NCI-H82 (cell line): ENCODE measurements at places on chromosomes 11 and 22.

- DNase-seq: no peak
These were observed 72.7 kb downstream of the SC5D start for GRCh38 chr11:121365304-121365703.

- DNase-seq: peak; percentile 82
These were observed 351.3 kb downstream of the LARGE1 start for GRCh38 chr22:33569018-33569417.

DNA sequence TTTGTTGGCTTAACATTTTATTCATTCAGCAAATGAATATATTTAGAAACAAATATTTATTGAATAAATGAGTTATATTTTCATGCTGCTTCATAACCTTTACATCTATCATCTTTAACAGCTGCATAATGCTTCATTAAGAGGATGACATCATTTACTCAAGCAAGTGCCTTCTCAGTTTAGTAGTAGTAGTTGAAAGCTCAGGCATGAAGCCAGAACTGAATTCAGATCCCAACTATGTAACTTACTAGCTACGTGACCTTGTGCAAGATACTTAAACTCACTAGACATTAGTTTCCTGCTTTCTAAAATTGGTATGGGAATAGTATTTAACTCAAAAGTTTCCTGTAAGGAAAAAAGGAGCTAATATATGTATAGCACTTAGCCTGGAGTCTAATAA lies 90.3 kb downstream of the TMPRSS5 start:
- DNase-seq: no peak

DNA sequence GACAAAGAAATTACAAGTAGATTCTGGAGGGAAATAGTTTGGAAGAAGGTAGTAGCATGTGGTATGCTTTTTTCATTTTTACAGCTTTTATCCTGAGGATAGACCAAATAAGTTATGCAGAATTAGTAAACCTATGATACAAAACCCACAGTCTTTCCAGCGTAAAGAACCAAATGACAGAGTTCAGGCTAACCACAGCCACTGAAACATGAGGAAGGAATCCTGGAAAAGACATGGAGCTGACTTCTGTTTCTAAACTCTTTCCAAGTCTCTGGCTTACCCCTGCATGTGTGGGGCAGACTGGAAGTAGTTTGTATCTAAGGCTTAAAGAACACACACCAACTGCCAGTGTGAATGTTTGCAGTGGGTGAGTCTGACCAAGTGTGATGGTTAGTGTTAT lies 258.4 kb upstream of the TENM4 start:
- DNase-seq: no peak

DNA sequence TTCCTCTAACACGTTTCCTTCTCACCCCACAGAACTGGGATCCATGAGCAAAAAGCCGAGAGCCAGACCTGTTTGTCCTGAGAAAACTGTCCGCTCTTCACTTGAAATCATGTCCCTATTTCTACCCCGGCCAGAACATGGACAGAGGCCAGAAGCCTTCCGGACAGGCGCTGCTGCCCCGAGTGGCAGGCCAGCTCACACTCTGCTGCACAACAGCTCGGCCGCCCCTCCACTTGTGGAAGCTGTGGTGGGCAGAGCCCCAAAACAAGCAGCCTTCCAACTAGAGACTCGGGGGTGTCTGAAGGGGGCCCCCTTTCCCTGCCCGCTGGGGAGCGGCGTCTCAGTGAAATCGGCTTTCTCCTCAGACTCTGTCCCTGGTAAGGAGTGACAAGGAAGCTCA lies 24.0 kb downstream of the CD5 start:
- no peak for DNase-seq

DNA sequence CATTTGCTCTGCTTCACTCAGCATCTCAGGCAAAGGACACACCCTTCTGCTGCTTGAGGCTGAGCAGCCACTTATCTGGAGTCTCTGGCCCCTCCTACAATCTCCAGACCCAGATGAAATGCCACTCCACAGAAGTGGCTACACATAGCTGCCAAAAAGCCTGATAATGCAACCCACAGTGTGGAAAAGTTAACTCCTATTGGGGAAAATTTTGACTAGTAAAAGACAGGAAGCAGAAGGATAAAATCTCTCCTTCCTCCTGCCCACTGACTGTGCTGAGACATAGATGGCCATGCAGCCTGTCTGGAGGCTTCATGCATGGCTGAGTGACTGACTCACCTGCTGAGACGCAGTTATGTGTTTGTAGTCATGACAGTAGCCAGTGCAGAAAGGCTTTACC lies 92.3 kb upstream of the TEAD1 start:
- peak; percentile 51 for DNase-seq

GRCh38 chr11:115778928-115779650 lies 274.9 kb upstream of the CADM1 start:
- DNase-seq: no peak

GRCh38 chr22:27220339-27220738 lies 563.0 kb downstream of the MIAT start:
- no peak for DNase-seq

- no peak for DNase-seq
These were observed 319.2 kb downstream of the LARGE1 start for GRCh38 chr22:33601062-33601461.

DNA sequence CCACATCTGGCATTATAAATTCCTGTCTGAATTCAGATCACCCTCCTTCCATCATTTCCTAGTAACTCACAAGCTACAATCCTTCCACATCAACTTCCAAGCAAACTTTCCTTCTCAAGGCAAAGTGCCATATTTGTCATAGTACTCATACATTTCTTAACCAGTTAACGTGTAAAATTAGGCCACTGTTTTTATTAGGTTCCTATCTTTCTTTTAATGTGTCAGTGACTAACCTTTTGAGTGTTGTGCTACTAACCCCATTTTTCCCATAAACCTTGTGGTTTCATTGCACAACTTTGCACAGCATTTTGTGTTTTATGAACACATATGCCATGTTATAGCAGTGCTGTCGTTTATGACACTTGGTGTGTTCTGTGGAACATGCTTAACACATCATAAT lies 90.1 kb downstream of the KIF18A start:
- DNase-seq: no peak

DNA sequence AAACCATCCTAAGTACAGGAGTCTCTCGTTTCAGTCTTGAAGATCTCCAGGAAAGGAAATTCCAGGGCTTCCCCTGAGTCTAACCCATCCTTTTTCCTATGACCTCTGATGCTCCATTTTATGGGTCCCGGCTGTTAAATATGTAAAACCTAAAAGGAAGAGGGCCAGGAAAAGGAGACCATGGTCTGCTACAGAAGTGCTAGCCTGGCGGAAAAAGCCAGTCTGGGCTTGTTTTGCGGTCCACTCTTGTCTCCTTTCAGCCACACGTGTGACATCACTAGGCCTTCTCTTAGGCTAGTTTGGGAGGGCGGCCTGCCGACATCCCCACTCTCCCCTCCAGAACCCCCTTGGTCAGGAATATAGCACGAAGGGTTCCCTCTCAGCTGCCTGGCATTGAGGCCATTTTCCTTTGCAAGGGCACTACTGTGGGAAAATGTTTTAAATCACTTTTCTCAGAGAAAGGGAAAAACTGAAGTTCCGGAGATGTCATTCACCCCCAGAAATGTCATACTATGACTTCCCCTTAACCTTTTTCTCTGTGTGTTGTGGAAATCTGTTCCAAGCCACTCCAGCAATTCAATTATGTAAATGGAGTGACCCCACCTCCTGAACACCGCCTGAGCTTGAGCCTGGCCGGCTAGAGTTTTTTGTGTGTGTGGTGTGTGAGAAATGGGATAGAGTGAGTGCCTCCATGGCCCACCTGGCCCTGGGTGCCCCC lies 86.9 kb downstream of the UBASH3B start:
- no peak for DNase-seq

GRCh38 chr22:39488563-39489083 lies 13.5 kb upstream of the MIEF1 start:
- no peak for DNase-seq

GRCh38 chr11:95005642-95006041 lies 19.4 kb upstream of the KDM4E start:
- DNase-seq: no peak

DNA sequence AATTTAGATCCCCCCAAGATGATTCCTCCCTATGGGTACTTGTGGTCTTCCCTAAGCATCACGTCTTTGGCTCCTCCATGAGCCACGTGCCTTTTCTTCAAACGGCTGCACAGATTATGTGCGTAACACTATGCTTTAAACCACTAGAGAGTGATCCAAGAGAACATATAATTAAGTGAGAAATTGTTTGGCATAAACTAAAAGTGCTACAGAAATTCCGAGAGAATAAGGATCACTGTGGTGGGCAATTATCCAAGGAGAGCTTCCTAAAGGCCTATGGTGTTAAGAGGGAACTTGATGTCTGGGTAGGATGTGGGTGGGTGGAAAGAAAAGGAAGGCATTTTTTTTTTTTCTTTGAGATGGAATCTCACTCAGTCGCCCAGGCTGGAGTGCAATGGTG lies 110.9 kb downstream of the MAML2 start:
- DNase-seq: no peak

- DNase-seq: no peak
These were observed 10.6 kb downstream of the PLET1 start for GRCh38 chr11:112249871-112250610.

- peak; percentile 50 for DNase-seq
These were observed 1.7 kb downstream of the TSPAN18 start for GRCh38 chr11:44728491-44728910.

- DNase-seq: no peak
These were observed 77.1 kb downstream of the UBASH3B start for GRCh38 chr11:122732342-122733315.

GRCh38 chr22:24703101-24703500 lies 71.4 kb downstream of the PIWIL3 start:
- no peak for DNase-seq

- DNase-seq: no peak
These were observed 66.3 kb upstream of the API5 start for GRCh38 chr11:43245466-43245865.

DNA sequence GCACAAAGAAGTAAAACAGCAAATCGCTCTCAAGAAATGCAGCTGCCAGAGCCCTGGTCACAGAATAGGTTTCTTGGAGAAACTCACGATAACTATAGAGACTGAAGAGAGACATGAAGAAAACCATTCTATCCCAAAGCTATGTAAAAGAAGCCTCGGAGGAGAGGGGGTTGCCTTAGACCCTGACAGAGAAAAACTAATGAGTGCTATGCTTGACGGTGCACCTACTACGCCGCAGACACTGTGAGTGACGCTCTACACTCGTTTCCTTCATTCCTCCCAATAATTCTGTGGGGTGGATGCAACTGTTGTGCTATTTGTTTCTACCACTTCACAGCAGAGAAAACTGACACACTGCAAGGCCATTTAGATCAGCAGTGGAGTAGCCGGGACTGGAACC lies 121.8 kb downstream of the ETS1 start:
- no peak for DNase-seq

GRCh38 chr22:17113600-17113999 lies 7.6 kb downstream of the TMEM121B start:
- DNase-seq: no peak

GRCh38 chr11:106697058-106697457 lies 321.2 kb downstream of the GUCY1A2 start:
- no peak for DNase-seq

GRCh38 chr11:11247086-11247485 lies 106.0 kb downstream of the CSNK2A3 start:
- no peak for DNase-seq

GRCh38 chr11:115085461-115086210 lies 407.3 kb downstream of the NXPE2 start:
- DNase-seq: no peak

- DNase-seq: no peak
These were observed 51.5 kb downstream of the PIK3C2A start for GRCh38 chr11:17156283-17156682.

DNA sequence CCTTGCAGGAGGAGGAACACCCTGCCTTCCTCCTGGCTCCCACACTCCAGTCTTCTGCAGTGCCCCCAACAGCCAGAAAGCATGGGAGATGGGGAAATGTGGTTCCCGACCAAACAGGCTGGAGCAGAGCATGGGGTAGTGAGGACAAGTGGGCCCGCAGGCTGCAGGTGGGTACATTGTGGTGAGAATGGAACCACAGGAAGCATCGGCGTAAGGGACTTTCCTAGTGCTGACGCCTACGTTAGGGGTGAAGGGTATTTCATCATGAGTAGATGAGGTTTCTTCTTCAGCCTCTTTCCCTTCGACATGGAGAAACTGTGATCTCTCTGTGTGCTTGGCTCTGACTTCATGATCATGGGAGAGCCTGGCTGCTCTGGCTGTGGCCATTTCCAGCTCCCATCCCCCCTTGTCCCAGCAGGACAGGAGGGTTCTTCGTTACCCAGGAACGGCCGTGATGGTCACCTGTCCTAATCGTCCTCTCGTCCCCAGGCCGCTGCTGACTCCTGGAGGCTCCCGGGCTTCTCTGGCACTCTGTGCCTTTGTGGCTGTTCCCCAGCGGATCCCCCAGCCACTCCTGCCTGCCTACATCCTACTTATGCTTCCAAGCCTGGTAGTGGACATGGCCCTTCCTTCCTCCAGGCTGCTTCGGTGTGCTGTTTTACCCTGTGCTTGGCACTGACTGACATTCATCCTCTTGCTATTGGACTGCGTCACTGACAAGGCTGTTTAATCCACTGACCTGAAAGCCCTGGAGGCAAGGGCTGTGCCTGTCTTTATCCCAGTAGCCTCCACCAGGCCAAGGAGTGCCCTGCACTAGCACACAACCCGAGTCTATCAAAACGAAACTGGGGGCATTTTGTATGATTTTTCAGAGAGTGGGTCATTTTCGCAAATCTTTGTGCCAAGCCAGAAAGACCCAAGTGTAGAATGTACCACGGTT lies 65.2 kb upstream of the CECR2 start:
- peak; percentile 20 for DNase-seq

DNA sequence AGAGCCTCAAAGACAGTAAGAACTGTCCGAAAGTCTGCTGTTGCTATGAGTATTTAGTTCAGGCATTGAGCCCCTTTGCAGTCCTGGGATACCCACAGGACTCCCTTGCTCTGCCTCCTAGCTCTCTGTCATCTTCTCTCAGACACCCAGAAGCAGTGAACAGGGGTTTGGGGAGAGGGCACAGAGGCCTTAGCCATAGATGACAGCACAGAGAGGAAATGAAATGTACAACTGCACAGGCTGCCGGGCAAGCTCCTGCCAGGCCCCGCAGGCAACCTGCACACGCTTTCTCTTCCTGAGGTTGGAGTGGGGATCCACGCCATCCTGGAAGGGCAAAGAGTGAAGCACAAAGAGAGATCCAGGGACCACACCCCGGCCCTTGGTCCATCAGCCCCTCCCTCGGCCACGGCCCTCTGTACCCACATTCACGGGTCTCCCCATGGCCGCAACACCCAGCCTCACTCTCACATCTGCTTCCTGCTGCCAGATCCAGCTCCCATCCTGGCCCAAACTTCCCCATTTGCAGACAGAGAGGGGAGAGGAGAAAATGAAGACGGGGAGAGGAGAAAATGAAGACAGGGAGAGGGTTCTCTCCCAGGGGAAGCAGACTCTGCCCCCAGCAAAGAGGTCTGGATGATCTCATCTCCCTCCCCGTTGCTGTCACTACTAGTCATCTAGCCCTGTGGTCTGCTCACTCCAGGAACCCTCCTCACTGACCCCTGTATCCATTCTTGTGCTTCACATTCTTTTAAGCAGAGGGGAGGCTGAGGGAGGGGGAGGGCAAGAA lies 40.7 kb downstream of the CD6 start:
- no peak for DNase-seq
